ENCODE measurements at places on chromosomes 7 and 10.

DNA sequence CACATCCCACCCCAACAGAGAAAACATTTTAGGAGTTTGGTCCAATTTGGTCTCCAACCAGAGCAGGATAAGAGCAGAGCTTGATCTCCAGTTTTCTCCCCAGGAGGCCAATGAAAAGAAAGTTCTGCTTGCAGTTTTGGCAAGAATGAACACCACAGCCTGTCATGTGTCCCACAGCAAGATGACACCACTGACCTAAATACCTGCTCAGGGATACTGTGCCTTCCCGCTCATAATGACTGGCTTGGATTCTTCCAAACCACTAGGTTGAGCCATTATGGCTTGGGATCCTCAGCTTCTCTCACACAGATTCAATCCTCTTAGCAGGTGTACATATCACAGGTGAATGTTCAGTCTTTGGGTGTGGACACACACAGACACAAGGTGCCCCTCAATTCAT, 53.3 kb downstream of the C10orf90 start:
- DNase-seq: no peak

DNA sequence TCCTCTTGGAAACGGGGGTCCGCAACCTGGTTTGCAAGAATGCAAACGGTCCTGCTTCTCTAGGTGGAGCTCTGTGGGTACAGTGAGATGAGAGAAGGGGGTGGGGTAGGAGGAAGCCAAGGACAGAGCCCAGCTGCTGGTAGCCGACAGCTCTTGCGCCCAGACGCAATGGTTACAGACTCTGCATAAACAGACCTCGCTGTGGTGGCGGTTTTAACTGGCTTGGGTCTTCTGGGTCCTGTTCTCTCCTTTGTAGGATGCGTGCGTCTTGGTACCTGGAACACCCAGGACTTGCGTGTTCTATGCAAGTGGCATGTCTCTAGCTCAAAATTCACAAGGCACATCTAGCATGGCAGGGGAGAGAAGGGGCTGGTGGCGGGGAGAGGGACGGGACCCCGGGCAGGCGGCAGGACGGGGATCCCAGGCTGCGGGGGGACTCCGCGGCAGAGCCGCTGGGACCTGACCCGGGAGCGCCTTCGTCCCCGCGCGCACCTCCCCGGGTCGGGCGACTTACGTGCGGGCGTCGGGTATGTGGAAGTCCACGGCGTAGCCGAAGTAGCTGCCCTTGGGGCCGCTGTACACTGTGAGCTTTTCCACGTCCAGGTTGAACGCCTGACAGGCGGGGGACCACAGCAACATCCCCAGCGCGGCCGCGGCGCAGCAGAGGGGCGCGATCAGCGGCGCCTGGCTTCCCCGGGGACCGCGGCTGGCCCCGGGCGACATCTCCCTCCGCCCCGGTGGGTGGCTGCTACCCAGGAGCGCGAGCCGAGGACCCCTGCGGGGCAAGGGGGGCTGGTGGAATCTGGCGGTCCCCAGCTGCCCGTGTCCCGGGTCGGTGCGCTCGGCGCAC, 448 bp downstream of the ITGA8 start:
- no peak for DNase-seq

DNA sequence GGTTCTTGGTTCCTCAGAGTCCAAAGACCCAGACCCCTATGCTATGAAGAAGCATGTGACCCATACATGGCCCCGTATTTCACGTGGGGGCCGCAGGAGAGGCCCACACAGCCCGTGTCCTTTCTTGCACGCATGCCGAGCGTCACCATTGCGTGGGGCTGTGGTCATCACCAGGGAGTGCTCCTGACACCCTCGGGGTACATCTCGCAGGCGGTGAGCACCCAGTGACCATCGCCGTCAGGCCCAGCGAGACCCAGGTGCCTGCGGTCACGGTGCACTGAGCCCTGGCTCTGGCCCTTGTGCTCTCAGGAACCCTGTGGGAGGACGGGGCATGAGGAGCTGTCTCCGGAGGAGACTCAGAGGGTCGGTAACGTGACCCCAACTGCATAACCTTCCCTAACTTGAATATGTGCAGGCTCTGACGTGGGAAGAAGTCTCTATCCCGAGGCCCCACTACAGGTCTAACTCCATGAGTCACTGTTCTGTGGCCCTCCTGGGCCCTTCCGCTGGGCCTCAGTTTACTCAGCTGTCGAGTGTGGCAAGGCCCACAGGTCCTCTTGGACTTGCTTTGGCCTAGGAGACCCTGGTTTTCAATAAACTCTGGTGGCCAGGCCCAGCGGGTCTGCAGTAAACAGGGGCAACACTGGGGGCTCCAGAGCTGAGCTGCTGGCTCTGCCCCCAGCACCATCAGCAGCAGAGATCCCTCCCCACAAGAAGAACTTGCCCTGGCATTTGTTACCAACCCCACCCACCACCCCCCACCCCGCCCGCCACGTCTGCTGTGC, 503.9 kb downstream of the PTPRN2 start:
- no peak for DNase-seq

DNA sequence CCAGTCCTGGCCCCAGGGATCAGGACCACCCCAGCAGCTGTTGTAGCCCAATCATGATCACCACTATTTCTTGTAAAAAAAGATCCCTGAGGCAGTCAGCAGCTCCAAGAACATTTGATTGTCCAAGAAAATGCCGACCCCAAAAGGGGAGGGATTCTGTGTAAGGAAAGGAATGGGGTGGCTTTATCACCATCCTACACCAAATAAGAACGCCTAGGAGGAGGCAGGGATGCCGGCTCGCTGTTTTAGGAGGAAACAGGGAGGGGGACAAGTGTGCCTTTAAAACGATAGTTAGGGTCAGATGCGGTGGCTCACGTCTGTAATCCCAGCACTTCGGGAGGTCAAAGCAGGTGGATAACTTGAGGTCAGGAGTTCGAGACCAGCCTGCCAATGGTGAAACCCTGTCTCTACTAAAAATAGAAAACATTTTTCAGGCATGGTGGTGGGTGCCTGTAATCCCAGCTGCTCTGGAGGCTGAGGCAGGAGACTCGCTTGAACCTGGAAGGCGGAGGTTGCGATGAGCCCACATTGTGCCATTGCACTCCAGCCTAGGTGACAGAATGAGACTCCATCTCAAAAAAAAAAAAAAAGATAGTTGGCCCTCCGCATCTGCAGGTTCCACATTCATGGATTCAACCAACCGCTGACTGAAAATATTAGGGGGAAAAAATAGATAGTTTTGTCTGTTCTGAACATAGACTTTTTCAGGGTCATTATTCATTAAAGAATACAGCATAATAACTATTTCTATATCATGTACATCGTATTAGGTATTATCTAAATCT, 63.6 kb downstream of the PDIA4 start:
- DNase-seq: no peak

DNA sequence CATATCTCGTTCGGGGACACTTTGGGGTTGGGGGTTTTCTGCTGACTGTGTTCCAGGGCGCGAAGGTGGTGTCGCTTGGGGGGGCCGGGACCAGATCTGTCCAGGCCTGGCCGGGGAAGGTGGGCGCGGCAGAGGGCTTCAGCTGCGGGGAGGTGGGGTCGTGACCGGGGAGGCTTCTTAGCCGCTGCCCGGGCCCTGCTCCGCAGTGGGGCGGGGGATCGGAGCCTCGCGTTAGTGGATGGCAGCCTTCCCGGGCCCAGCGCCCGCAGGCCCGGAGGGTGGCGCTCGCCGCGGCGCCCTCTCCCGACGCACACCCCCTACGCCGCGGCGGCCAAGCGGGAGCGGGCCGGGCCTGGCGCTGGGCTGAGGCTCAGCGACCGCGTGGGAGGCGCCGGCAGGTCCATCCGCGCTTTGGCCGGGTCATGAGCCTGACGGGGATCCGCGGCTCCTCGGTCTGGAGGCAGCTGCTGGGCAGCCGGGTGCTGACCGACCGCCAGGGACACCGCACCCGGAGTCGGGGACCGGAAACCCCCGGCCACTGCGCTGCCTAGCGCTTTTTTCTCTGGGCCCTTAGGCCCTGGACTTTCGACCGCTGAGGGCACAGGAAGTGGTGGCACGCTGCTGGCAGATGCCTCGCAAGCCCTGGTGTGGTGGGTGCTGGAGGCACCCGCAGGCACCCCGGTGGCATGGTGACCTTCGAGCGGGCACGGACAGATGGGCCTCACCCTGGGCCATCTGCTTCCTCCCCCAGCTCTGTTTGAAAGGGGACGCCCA, 1.2 kb downstream of the AGAP3 start:
- DNase-seq: no peak

GRCh38 chr10:51403521-51403920, 295.9 kb downstream of the CSTF2T start:
- no peak for DNase-seq

DNA sequence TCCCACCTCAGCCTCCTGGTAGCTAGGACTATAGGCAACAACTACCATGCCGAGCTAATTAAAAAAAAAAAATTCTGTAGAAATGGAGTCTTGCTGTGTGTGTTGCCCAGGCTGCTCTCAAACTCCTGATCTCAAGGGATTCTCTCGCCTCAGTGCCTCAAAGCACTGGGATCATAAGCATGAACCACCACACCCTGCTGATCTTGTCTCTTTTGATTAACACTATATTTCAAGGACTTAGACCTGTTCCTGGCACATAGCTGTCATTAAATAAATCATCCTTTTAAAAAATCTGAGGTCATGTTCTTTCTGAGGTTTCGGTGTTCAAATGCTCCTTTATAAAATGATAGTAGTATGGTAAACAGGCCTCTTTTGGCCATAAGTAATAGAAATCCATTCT, 4.8 kb downstream of the PALS2 start:
- DNase-seq: no peak

GRCh38 chr10:29355411-29355991, 66.6 kb downstream of the LYZL1 start:
- no peak for DNase-seq

GRCh38 chr10:126336801-126337200, 51.5 kb downstream of the ADAM12 start:
- DNase-seq: no peak

- DNase-seq: no peak
Observed at GRCh38 chr10:80100861-80101695, 22.6 kb downstream of the TMEM254 start.

- no peak for DNase-seq
Observed at GRCh38 chr7:77453531-77453930, 37.4 kb upstream of the GSAP start.

- DNase-seq: no peak
Observed at GRCh38 chr10:17278607-17279240, 50.7 kb downstream of the VIM start.

- no peak for DNase-seq
Observed at GRCh38 chr10:4294996-4295792, 510.2 kb upstream of the KLF6 start.

DNA sequence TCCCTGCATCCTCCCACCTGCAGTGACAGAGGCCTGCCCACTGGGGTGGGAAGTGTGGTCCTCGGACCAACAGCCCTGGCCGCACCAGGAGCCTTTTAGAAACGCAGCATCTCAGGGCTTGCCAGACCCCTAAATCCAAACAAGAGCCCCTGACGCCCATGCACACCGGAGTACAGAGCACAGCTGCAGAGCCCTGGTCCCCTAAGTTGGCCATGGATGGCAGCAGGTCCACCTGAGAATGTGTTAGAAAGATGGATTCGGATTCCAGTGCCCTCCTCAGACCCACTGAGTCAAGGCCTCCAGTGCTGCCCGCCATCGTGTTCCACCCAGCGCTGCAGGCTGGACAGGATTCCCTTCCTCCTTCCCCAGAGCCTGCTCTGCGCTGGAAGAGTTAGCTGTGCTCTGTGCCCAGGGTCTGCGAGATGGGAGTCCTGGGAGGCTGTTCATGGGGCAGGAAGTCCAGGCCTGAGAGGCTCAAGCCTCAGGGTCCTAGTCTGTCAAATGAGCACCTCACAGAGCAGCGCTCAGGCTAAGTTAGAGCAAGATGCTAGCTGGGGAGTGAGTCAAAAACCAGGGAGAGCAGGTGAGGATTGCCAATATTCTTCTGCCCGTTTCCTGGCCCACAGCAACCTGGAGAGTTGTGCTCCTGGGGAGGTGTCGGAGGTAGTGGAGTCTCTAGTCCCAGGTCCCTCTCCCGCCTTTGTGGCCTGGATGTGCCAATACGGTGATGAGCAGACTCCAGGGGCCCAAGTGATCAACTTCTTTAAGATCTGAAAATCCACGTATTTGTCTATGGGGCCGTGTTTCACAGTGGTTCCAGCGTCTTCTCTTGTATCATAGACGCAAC, 95.9 kb upstream of the GPR26 start:
- no peak for DNase-seq

GRCh38 chr10:112426111-112426510, 20.6 kb downstream of the ZDHHC6 start:
- no peak for DNase-seq

DNA sequence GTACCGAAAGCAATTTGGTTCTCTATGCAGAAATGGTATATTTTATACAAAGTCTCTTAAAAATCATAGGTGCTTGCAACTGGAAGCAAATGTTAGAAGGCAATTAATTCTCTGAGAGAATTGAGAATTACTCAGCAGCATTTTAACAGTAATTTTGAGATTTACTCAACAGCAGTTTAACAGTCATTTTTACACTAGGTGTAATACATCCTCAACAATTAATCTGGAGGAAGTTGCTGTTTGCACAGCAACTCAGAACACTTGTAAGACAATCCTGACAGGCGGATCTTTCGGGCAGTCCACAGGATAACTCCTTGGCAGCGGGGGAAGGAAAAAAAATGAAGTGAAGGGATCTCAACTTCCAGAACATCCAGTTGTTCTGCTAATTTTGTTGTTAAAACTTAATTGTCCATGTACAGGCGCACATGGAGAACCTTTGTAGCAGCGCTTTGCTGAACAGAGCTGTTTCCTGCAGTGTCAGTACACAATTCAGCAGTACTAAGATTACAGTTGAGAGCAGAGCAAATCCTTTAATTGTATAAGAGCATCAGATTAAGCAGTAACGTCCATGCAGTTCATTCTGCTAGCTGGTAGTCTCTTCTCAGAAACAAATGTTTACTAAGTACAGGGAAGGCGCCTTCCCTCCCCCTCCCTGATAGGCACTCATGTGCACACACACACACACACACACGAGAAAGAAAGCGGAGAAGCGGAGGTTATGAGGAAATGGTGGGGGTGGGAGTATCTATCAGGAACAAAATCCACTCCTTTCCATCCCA, 43.8 kb downstream of the ENO4 start:
- DNase-seq: no peak

DNA sequence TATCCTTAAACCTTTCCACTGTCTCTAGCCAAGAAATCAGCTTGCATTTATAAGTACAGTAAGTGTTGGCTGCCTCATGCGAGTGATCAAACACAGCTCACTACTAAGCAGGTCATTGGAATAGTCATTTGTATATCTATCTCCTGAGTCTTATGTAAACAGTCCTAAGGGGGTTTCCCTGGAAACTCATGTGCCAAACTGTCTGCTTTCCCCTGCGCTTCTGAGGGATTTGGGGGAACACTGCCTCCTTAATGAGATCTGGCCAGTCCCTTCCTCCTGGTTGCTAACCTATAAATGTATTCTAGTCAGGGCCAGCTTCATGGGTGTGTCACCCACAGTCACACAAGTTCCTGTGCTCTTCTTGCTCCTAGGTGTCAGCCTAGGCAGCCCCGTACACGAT, 133.1 kb downstream of the CD36 start:
- no peak for DNase-seq

- DNase-seq: no peak
Observed at GRCh38 chr7:100708395-100708794, 2.5 kb downstream of the POP7 start.

All from stimulated activated CD4-positive, alpha-beta T cell treated with anti-CD3 and anti-CD28 coated beads, Interleukin-1b, Interleukin-23, amount 100 ng/mL, for 1 hour (primary cell).